Kidney tubule cell (primary cell): ENCODE measurements at places on chromosomes 3 and 15.

- DNase-seq, result no peak
These were observed 91.1 kb downstream of the ASB7 start for GRCh38 chr15:100693451-100693850.

- peak; percentile 43 for DNase-seq
These were observed 45.4 kb upstream of the PLXNA1 start for GRCh38 chr3:126937533-126937932.

DNA sequence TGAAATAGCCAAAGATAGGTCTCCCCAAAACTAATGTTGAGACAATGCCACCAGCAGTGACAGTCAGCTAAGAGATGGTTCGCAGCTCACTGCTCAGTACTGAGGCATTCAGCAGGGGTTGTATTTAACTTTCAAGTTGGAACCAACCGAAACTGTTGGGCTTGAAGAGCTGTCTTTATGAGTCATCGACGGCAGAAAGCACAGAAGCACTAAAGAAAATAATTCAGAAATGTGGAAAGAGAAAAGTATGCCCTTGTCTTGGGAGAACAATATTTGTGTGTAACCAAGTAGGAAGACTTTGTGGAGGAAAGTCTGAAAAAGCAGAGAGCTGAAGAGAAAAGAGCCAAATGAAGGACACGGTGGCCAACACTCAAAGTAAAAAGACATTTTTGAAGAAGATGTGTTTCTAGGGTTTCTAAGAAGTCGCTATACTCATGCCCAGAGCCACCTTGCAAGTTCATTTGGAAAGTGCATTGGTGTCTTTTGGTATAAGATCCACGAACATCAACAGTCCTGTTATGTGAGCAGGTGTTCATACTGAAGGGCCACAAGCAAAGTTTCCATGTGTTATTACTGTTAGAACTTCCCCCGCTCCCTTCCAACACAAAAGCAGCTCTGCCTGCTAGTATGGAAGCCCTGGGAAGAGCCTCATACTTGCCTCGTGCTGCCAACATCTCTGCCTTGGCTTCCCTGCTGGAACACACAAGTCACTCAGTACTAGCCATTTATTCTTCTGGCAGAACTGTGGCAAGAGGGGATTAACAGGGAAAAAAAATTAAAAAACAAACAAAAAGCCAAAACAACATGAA is 4.1 kb upstream of the RARB start:
- DNase-seq, result peak; percentile 64

- no peak for DNase-seq
These were observed 278.9 kb upstream of the STT3B start for GRCh38 chr3:31253782-31254181.

- no peak for DNase-seq
These were observed 22.3 kb downstream of the IL5RA start for GRCh38 chr3:3087716-3088465.

DNA sequence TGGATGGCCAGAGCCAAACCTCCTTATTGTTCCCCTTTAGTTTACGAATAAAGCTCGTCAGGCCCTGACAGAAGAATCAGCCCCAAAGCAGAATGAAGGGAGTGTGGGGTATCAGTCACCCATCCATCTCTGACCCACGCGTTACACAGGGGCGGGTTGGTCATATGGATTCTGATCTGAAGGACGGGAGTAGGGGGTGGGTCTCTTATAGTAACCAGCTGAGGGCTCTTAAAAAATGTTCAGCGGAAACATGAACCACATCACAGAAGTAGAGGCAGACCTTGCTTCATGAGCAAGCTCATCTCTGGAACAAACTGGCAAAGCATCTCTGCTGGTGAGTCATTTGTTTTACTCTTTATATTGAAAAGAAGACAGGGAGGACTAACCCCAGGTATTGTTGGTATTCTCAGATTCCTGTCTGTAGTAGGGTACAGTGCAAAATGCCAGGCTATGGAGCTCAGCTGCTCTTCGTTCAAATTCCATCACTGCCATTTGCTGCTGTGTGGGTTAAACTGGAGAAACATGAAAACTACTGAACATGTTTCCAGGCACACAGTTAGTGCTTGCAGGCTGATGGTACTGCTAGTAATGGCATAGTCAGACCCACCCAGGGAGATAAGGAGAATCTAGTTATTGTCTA is at the start of gene CXCR6:
Gene CXCR6 (plus strand): TSS at position 258 of the 640 bp plus-strand sequence. CDS start 3,018 bp downstream, outside the sequence.
- DNase-seq, result no peak

DNA sequence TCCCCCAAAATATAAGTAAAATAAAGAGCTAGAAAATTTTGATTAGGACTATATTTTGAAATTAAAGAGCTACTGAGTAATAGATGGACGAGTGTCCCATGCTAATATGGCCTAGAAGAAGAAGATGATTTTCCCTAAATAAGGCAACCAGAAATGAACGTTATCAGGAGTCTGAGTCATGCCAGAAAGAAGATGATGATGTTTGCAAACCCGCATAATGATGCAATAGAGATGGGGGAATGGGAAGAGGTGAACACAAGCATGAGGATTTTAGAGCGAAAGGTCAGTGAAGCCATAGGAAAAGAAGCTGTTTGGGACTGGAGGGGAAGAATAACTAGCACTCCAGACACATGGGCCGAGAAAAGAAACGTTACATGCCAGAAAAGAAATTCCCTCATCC is 71.7 kb downstream of the FGF12 start:
- no peak for DNase-seq

GRCh38 chr15:58900631-58901030 is 32.8 kb downstream of the SLTM start:
- DNase-seq, result no peak

DNA sequence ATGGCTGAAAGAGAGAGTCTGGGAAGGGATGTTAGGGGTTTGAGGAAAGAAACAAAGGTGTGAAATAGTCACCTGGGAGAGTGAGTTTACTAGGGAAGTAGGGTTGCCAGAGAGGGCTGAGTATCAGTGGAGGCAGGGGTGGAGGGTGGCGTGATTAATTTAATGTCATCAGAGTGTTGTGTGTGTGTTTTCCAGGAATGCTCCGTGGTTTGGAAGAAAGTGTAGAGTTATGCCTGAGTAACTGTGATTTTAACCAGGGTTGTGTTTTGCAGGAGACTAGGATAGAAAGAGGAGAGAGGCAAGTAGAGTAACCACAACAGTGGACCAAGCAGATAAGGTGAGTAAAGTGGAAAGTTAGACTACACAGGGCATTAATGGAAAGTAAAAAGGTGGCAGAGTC is 27.2 kb downstream of the PLD1 start:
- peak; percentile 77 for DNase-seq

DNA sequence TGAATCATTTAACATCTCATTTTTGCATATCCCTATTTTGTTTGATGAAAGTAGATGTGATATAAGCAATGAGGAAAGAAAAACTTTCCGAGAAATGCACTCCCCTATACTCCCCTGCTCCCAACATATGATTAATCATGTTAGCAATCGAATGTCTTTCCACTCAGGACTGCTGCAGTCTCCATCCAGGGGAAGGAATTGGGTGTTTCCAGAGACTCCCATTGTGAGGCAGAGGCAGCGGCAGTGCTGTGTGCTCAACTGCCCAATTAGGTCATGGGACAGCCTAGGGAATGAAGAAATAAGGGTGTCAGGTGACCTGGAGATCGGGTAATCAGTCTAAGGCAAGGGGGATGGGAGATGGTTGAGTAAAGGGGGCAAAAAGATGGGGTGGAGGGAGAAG is 268.6 kb upstream of the MEIS2 start:
- no peak for DNase-seq

- peak; percentile 94 for DNase-seq
These were observed 6.2 kb downstream of the TSPAN3 start for GRCh38 chr15:77064539-77065308.

DNA sequence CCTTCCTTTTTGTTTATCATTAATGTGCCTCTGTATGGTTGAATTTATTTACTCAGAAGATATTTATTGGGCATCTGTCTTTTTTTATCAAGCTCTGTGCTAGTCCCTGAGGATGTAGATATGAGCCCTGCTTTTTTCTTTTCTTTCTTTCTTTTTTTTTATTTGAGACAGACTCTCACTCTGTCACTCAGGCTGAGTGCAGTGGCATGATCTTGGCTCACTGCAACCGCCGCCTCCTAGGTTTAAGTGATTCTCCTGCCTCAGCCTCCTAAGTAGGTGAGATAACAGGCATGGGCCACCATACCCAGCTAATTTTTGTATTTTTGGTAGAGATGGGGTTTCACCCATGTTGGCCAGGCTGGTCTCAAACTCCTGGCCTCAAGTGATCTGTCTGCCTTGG is 58.5 kb downstream of the MBNL1 start:
- DNase-seq, result no peak

DNA sequence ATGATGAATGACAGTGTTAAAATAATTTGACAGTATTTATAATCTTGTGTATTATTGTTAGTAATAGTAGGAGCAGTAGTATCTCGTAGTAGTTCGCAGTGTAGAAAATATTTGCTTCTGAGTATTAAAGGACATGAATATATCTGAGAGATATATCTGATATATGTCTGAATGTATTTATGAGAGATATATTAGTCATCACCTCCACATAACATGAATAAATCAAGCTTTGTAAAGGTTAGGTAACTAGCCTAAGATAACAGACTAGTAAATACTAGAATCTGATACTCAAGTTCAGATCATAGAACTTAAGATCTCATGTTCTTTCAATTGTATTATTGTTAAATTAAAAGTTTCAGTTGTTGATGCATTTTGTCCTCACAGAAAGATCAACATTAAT is 130.5 kb downstream of the UBE2E2 start:
- no peak for DNase-seq

DNA sequence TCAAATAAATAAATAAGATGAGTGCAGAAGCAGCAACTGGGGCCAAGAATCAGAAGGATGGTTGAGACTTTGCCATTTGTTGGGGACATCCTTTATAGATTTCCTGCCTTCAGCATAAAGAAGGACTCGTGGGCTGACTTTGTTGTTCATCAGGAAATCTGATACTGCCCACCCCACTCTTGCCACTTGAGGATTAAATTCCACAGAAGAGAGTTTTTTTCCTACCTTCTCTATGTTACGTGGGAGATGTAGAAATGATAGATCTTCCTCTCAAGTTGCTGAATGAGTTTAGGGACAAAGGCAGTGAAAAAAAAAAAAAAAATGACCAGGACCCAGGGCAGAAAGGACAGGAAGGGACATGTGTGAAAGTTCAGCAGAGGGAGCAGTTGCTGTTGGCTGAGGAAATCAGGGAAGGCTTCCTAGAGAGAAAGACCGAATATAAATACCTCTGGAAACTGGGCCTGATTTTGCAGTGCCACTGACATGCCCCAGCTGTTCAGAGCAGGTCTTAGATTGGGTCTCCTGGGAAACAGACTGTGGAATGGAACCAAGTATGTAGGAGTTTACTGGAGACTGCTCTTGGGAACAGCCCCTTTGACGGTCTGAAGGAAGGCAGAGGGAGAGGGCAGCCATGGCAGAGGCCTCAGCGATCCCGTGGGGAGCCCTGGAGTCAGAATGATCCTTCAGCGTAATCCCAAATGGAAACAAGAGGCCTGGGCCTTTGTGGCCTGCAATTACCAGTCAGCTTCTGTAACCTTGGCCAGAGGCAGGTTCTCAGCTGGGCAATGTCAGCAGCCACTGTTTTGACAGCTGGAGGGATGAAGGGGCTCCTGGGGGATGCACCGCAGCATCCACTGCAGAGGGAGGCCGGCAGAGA is 50.9 kb downstream of the C3orf20 start:
- DNase-seq, result no peak

GRCh38 chr3:196344663-196345062 is 6.5 kb upstream of the TM4SF19 start:
- no peak for DNase-seq

GRCh38 chr15:69763831-69764230 is 311.2 kb downstream of the RPLP1 start:
- no peak for DNase-seq

GRCh38 chr3:15241341-15241740 is 35.3 kb downstream of the CAPN7 start:
- peak; percentile 6 for DNase-seq

DNA sequence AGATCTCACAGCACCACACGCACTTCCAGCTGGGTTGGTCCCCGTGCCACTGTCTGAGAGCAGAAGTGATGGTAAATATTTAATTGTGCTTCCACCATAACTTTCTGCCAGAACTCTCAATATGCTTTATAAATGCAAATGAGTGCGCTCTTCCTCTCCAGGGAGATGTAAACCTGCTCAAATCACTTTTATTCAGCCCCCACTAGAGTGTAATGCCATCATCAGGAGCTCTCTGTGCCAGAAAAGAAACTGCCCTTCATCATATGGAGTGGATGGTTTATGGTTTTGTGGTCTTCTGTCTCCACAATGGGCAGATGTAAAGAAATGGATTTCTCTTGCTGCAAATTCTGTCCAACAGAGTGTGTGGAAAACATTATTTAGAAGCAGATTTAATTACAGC is 127.0 kb downstream of the EPHB1 start:
- no peak for DNase-seq

GRCh38 chr3:13886593-13887129 is 6.8 kb upstream of the WNT7A start:
- DNase-seq, result no peak

DNA sequence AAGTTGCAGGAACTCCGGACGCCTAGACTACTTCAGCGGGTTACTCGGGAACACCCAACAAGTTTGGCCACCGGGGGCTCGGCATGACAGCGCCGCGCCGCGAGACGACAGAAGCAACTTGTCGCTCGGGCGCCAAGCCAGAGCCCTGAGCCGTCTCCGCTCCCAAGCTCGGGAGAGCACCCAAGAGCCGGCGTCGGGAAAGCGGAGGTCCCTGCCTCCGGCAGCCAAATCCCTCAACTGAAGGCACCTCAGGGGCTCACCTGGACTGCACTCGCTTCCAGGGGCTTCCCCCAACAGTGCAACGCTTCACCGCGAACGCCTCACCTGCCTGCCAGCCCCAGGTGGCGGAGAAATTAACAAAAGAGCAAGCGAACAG is 640 bp downstream of the MB21D2 start:
- peak; percentile 77 for DNase-seq

- DNase-seq, result no peak
These were observed 231.8 kb downstream of the TP63 start for GRCh38 chr3:189863031-189863430.

DNA sequence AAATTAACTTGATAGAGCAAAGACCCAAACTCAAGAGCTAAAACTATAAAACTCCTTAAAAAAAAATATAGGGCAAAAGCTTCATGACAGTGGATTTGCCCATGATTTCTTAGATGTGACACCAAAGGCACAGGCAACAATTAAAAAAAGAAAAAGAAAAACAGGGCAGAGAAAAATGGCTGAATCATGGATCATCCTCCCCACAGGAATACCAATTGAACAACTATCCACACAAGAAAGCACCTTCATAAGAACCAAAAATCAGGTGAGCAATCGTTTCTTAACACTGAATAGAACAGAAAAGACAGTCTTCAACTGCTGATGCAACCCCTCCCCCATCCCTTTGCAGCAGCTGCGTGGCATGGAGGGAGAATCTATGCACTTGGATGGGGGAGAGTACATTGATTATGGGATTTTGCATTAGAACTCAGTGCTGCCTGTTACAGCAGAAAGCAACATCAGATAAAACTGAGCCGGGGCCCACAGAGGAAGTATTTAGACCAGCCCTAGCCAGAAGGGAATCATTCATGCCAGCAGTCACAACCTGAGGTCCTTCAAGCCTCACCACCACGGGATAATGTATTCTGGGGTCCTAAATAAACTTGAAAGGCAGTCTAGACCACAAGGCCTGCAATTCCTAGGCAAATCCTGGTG is 15.7 kb downstream of the C3orf33 start:
- DNase-seq, result no peak

GRCh38 chr3:50517721-50518206 is 14.3 kb upstream of the CACNA2D2 start:
- no peak for DNase-seq
